AG10803 (cell line): ENCODE measurements at places on chromosomes 4 and X.

GRCh38 chr4:139833151-139833910 is 167.7 kb downstream of the MGST2 start:
- no peak for DNase-seq

DNA sequence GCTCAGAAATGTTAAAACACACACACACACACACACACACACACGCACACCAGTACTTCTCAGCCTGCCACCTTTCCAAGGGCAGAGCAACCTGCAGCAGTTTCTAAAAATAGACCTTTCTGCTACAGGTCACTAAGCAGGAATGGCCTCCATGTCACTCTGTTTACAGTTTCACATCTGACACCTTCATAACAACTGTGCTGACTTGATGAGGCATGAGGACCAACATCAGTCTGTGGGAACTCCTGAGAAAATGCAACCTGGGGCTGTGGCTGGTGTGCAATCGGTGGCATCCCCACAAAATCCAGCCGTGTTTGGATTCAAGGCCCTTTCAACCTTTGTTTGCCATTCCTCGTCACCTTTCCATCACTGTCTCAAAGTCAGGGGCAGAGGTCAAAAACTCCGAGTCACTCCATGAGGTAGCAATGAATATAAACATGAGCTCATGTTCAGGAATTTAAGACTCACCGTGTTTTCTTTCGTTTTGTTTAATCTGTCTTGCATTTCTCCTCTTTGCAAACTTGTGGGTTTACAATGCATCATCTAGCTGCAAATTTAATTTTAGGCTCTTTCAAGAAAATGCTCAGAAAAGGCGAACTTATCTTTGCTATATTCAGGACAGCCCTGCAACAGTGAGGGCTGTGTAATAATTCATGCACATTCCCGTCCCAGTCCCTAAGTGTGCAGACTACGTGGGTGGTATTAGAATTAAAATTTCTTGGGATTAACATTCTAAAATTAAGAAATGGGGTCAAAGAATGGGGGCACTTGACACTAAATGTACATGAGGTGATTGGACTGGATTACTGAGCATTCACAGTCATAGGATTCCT is 135.3 kb downstream of the SHROOM3 start:
- DNase-seq, result no peak

DNA sequence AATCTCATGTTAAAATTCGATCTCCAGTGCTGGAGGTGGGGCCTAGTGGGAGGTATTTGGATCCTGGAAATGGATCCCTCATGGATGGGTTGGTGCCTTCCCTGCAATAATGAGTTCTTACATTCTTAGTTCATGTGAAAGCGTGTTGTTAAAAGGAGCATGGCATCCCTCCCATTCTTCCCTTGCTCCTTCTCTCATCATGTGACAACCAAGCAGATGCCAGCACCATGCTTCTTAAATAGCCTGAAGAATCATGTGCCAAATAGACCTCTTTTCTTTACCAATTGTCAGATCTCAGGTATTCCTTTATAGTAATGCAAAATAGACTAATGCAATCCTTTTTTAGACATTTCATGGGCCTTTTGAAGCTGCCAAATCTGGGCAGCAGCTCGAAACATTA is 29.0 kb upstream of the CLNK start:
- DNase-seq, result no peak

DNA sequence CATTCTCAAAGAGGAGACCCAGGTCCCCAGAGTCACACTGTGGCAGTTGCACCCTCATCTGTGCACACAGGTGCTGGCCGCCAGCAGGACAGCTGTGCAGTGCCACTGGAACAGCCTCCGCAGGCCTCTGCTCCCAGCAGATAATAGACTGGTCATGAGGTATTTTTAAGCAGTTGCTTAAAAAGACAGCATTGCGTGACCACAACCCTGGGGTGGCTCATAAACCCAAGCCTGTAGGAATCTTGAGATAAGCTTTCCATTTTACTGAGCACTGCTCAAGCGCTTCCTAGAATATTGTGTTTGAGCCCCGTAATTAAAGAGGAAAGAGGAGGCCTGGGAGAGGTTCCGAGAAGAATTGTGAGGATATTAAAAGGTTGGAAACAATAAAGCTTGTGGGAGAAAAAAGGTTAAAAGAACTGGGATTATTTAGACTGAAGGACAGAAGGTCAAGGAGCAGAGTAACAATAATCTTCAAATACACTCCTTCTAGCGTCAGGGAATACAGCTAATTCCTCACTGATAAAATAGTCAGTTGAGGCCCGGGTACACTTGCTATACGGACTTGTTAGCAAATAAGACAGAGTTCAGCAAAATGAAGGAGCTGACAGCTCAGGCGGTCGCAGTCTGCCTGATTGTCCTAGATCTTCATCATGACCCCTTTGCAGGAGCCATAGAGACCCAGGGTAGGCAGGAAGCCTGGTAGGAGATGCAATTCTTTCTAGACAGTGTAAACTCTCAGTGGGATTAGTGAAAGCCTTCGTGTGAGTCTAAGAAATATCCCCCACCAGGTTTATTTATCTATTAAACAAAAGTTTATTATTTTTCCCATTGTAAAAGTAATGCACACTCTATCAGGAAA is 86.2 kb upstream of the KIT start:
- DNase-seq, result no peak

GRCh38 chr4:70991596-70991995 is 1.9 kb upstream of the DCK start:
- DNase-seq, result no peak

DNA sequence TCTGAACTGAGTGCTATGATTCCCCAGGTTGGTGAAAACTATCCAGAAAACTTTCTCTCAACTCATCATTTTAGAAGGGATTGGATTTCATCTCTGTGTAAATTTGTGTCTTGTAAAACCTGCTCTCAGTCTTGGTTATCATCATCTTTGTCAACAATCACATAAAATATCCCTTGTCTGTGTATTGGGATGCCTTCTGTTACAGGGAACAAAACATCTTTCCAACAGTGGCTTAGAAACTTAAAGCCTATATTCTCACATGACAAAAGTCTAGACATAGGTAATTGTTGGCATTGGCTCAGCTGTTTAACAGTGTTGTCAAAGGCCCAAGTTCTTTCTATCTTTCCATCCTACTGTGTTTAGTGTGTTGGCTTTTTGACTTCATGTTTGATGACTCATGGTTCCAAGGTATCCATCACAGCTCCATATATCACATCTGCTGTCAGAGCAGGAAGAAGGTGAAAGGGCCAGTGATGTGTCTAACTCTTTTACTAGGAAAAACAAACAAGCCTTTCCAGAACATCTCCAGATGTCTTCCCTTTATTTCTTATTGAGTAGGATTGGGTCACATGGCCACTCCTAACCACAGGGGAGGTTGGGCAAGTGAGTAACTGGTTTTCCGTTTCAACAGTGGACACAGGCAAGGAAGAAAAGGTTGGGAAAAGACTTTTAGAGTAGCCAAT is 65.0 kb downstream of the PHEX start:
- DNase-seq, result peak; percentile 72

- DNase-seq, result peak; percentile 67
Measured at GRCh38 chr4:7808752-7809151, 130.9 kb downstream of the AFAP1 start.

DNA sequence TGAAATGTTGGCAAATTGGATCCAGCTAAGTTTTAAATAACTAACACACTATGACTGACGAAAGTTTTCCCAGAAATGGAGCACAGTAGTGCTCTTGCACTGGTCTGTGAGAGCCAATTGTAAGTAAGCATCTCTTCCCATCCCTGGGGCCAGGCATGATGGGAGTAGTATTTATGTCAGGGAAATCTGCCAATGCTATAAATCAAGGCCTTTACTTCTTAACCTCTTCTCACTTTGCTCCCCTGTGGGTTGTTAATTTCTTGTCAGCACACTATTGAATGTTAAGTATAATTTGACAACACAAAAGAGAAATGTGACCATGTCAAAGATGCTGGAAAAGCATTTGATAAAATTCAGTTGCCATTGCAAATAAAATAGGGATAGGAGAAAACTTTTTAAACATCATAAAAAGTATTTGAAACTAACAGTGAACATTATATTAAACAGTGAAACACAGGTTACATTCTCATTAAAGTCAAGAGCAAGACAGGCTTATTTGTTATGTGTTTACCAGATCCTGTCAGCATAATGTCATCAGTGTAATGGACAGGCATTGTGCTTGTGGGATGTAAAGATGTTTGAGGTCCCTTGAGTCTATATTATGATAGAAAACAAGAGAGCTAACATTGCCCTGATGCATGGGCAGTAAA is 5.0 kb downstream of the F8A1 start:
- DNase-seq, result peak; percentile 0

GRCh38 chr4:150533673-150534072 is 48.3 kb upstream of the MAB21L2 start:
- no peak for DNase-seq

GRCh38 chrX:135112096-135112729 is 8.1 kb downstream of the ETDB start:
- peak; percentile 17 for DNase-seq

GRCh38 chr4:67468830-67469229 is 76.5 kb downstream of the CENPC start:
- DNase-seq, result no peak

DNA sequence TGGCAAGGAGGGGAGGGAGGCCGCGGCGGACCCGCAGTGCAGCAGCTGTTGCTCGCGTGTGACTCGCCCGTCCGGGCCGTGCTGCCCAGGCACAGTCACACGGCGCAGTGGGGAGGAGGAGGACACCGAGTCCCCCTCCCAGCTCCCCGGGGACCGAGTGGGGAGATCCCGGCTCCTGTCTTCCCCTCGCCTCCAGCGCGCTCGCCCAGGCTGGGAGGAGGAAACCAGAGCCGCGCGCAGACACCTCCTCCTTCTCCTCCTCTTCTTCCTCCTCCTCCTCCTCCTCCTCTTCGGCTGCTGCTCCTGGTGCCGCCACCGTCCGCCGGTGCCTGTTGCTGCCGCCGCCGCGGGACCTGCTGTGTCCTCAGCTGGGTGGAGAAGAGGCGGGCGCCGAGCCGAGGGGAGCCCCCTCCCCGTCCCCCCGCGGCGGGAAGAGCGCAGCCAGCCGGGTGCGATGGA is at the start of gene TBC1D1:
TSS of gene TBC1D1 (plus strand) at position 284 of the 459 bp plus-strand sequence. CDS start 11,012 bp downstream, outside the sequence.
- DNase-seq, result no peak

DNA sequence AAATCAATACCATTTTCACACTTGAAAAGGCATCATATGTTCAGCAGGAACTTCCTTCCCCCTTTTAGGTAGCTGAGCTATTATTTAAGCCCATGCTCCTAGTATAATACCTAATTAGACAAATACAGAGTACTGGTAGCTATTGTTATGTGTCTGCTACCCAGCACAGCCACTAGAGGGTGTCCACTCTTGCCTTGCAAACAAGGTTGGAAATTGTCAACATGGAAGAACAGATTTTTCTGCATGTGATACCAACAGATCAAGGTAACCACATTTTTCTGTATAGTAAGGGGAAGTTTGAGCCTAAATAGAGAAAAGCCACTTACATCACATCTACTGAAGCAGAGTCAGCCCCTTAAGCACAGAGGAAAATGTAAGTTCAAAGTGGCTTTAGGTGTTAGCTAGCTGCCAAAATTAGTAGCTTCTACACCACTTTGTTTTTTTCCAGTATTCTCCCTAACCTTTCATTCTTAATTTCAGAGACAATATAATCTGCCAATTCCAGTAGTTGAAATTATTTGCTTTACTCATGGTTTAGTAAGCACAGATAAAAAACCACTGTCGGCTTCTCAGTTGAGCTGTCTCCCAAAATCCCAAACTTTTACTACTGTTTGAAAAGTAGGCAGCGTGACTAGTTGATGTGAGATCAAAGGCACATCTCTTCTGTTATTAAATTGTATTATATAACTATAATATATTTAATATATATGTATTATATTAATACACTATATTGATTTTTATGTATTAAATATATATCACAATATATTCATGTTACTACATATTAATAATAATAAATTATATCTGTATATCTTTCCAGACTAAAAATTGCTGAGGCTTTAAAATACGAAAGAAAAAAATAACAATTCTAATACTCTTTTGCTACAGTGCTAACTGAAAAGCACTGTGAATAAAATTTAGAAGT is 38.2 kb downstream of the EDNRA start:
- DNase-seq, result peak; percentile 78

GRCh38 chrX:123308658-123309057 is 124.6 kb downstream of the GRIA3 start:
- DNase-seq, result no peak

DNA sequence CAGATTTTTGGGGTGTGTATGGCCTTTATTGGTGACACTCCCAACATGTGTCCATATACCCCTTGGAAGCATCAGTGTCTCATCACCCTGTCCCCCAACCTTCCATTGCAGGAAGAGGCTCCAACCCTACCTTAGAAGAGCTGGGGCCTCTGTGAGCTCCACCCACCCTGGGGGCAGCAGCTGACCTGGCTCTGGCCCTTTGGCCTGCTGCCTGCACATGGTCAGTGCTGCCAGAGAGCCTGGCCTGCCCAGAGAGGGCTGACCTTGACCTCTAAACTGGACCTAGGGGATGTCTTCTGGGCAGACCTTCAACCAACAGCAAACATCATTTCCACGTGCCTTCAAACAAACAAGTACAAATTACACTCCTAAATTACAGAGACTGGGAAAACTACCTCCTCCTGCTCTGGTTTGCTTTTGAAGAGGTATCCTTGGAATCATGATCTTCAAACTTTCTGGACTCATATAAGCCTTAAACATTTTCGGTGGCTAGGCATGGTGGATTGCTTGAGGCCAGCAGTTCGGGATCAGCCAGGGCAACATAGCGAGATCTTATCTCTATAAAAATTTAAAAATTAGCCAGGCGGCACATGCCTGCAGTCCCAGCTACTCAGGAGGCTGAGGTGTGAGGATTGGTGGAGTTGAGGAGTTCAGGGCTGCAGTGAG is 27.3 kb upstream of the KIAA0232 start:
- no peak for DNase-seq

- no peak for DNase-seq
Measured at GRCh38 chr4:37981425-37981824, 21.2 kb downstream of the PTTG2 start.

- no peak for DNase-seq
Measured at GRCh38 chrX:31819455-31819854, 747.6 kb upstream of the FTHL17 start.

- no peak for DNase-seq
Measured at GRCh38 chr4:147837435-147837834, 105.5 kb downstream of the ARHGAP10 start.

- DNase-seq, result no peak
Measured at GRCh38 chr4:53885668-53886067, 178.7 kb downstream of the CHIC2 start.

DNA sequence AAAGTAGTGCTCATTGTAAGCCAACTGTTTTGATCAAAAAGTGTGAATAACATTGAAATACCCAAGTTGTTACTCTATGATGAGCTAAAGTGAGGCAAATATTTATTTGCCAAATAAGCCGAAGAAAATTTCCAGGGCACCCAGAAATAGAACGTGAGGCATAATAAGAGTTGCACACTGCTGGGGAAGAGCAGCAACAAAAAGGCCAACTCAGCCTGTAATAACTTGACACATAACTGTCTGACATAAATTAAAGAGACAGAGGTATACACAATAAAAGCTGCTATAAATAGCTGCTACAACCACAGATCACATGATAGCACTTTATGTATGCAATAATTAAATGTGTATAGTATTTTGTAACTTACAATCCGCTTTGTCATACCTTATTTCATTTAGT is 2.0 kb upstream of the ABCB7 start:
- DNase-seq, result no peak

- no peak for DNase-seq
Measured at GRCh38 chr4:162685410-162685809, 481.3 kb downstream of the NAF1 start.
